ENCODE measurements at places on chromosomes 3 and 15.

- no peak for DNase-seq
Observed at GRCh38 chr15:75622505-75622904, 3.0 kb downstream of the SNUPN start.

- DNase-seq, result no peak
Observed at GRCh38 chr3:12349895-12350811, 61.3 kb downstream of the PPARG start.

GRCh38 chr3:123678108-123678511 lies 93.3 kb upstream of the HACD2 start:
- DNase-seq, result no peak

DNA sequence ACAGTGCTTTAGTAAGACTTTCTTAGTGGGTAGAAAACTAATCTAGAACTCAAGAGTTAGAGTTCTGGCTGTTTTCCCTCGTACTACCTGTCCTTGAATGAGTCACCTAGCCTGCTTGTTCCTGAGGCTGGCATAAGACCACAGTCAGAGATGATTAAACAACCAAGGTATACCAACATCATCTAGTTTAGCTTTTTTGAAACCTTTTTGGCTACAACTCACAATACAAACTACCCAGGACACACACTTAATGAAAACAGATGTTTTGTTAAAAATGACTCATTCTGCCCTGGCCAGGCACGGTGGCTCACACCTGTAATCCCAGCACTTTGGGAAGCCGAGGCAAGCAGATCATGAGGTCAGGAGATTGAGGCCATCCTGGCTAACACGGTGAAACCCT lies 4.6 kb downstream of the MCCC1 start:
- DNase-seq, result no peak

- peak; percentile 28 for DNase-seq
Observed at GRCh38 chr3:142577696-142578328, 721 bp downstream of the ATR start.

DNA sequence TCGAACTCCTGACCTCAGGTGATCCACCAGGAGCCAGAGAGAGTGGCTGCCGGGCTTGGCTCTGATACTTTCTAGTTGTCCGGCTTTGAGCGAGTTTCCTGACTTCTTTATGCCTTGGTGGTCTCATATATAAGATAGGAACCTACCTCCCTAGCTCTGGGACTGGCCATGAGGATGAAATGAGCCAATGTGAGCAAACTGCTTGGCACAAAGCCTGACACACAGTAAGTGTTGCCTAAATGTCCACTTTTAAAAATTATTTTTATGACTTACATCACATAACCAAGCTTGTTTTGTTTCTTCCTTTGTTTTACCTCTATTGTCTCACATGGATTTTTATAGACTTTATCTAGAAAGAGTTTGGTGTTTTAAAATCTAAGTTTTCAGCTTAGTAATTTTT lies 42.1 kb upstream of the CCDC174 start:
- no peak for DNase-seq

DNA sequence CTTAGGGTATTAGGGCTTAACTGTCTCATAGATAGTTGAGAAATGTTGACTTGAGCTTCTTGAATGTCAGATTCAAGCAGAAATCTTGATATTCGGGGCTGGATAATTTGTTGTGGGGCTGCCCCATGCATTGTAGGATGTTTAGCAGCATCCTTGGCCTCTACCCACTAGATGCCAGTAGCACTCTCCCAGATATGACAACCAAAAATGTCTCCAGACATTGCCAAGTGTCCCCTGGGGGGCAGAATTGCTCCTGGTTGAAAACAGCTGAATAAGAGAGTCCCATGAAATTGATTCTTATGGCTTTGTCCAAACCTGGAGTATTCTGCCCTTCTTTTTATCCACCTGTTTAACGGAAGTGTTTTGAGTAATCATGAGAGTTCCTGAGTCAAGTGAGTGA lies 15.9 kb upstream of the LCMT2 start:
- DNase-seq, result no peak

DNA sequence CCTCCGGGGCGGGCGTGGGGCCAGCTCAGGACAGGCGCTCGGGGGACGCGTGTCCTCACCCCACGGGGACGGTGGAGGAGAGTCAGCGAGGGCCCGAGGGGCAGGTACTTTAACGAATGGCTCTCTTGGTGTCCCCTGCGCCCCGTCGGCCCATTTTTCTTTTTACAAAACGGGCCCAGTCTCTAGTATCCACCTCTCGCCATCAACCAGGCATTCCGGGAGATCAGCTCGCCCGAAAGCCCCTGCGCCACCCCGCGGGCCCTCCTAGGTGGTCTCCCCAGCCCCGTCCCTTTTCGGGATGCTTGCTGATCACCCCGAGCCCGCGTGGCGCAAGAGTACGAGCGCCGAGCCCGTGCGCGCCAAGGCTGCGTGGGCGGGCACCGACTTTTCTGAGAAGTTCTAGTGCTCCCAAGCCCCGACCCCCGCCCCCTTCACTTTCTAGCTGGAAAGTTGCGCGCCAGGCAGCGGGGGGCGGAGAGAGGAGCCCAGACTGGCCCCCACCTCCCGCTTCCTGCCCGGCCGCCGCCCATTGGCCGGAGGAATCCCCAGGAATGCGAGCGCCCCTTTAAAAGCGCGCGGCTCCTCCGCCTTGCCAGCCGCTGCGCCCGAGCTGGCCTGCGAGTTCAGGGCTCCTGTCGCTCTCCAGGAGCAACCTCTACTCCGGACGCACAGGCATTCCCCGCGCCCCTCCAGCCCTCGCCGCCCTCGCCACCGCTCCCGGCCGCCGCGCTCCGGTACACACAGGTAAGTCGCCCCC lies at the start of gene THBS1:
TSS of gene THBS1 (plus strand) at position 595 of the 757 bp plus-strand sequence. CDS start 779 bp downstream, outside the sequence.
- no peak for DNase-seq

DNA sequence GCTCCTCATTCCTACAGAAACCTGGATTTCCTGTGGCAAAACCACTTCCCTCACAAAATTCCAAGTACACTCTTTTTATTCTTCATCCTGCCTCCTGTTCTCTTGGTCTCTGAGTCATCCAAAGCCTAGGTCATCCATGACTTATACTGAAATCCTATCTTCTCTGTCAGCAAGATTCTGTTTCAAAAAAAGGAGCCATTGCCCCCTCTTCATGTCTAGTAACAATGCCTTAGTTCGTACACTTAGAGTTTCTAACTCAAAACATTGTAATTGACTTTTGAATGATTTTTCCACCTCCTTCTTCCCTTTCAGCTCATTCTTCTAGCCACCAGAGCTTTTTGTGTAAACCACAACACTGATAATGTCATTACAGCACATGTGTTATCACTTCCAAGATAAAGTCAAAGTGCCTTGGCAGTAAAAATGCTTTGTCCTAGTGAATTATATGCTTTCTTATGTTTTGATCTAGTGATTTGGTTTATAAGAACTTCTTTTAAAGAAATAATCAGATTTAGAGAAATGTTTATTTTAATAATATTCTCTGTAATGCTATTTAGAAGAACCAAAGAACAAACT lies 256.5 kb upstream of the NECTIN3 start:
- DNase-seq, result no peak

DNA sequence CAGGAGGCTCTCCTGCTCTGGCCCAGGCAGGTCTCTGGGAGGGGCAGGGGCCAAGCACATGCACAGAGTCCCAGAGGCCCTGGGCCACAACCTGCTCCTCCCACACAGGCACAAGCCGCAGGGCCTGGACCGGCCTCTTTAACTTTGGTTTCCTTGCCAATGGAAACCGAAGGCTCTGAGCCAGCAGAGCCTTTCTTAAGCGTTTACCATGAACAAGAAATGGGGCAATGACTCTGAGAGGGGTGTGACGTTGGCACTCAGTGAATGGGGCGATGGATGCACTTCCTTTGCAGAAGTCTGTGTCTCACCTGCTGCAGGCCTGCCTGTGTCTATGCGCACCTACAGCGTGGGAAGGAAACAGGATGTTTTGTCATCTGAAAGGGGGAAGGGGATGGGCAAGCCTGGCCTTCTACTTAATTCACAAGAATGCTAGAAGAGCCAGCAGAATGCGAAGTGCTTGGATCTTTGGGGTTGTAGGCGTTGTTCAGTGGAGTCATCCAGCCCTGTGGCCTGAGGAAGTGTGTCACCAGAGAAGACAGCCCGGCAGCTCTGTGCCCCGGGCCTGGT lies 41.8 kb downstream of the IFT122 start:
- peak; percentile 51 for DNase-seq

- DNase-seq, result no peak
Observed at GRCh38 chr3:195896361-195897080, 11.8 kb downstream of the TNK2 start.

DNA sequence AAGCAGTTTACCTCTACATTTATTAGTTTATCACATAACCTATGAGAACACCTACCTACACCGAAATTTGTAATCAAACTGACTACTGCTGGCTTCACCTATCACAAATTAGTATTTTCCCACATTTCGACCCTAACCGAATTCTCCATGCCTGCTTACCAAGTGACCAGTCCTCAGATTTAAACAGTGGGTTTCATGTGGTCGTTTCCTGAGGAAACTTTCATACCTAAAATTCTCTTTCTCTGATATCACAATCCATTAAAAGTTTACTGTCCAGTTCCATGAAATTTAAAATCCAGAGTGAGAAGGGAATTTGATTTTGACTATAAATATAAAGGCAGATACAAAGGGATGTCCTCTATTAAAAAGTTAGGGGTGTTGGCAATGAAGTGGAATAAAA lies 1.9 kb downstream of the PLOD2 start:
- DNase-seq, result no peak

DNA sequence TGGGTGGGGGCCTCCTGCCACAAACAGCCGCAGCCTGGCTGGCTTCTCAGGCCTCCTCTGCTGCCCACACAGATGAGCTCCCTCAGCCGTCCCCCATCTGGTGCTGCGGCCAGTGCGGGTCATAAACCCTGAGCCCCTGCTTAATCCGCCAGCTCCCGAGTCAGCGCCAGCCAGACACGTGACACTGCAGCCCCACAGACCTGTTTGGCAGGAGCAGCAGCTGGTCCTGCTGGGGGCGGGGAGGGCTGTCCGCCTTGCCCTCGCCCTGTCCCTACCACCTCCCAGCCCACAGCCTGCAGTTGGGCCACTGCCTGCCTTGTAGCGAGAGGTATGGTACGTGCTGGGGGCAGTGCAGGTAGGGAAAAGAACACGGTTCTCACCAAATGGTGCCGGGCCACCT lies 86.2 kb downstream of the IQSEC1 start:
- no peak for DNase-seq

- DNase-seq, result no peak
Observed at GRCh38 chr15:35254062-35254461, 169.0 kb upstream of the NANOGP8 start.

DNA sequence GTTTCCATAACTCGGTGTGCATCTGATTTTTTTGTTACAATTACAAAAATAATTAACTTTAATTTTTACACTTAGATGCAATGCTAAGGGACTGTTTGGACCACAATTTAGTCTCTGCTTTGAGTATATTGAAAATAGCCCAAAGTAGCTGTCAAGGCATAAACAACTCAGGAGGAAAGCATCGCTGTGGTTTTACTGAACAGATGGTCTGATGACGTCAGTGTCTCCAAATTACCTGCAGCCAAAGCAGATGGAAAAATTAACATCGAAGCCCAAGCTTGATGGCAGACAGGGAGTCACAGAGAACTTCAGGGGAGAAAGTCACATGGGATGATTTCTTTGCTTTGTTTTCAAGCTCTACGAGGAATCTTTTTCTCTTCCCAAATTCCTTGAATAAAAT lies 83.1 kb upstream of the PLCL2 start:
- no peak for DNase-seq

DNA sequence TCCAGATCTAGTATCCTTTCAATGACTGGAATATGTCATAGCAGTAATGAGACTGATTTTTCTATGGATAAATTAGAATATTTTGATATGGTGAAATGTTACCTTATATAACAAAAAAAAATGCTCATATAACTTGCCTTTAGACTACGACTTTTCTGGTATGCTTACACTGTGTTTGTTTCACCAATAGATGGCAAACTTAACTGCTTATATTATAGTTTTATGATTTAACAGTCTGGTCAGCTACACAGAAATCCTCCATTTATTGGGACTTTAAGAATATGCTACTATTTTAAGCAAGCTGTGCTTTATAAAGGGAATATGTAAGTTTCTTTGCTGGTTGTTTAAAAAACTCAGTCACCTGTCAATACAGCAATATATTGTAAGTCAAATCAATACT lies 205.6 kb downstream of the VGLL3 start:
- no peak for DNase-seq

DNA sequence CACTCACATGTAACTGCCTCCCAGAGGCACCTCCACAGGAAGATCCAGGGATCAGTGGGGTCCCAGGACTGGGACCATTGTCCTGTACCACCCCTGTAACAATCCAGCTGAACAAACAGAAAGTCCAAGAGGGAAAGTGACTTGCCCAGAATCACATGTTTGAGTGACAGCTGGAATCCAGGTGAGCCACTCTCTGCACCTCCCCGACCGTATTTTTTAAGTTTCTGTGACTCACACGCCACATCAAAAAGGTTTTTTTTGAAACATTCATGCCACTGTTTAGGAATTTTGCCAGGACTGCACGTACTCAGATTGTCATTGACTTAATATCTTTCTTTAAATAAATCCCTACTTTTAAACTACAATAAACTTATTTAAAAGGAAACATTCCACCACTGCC lies 9.8 kb upstream of the SLC6A1 start:
- DNase-seq, result no peak

- DNase-seq, result no peak
Observed at GRCh38 chr3:3951071-3951470, 151.8 kb downstream of the LRRN1 start.

DNA sequence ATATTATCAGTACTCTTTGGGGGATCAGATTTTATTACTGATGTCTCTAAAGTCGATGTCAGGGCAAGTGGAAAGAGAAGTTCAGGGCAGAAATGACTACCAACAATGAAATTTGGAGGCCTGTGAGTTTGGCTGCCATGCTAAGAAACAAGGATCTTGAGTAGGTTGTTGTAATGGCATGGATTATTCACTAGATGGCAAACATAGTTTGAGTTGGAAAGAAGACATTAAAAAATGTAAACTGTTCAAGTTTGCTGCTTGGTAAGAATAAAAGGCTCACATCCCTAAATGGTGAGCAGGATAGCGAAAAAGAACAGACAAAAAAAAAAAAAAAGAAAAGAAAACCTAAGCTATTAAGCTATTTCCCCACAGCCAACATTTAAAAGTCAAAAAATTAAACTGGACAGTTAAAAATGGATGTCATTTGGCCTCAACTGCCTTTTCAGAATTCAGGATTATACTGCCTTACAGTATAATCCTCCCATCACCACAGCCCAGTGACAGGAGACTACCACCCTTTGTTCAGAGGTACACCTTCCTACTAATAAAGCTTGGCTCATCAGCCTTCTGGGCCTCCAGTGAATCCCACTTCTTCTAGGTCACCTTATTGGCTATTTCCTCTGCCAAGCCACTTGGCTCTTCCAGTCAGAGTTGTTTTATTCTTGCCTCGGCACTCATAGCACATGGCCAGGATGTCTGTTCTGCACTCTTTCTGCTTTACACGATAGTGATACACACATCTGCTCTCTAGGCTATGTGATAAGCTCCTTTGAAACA lies 163.7 kb downstream of the PLD1 start:
- DNase-seq, result peak; percentile 13

GRCh38 chr15:67843571-67844387 lies 3.9 kb upstream of the RNU6-1 start:
- no peak for DNase-seq

GRCh38 chr15:100559330-100559729 lies 30.6 kb upstream of the CERS3 start:
- no peak for DNase-seq

GRCh38 chr15:57611938-57612337 lies 20.2 kb downstream of the MYZAP start:
- DNase-seq, result no peak

GRCh38 chr3:134134240-134134639 lies 104.5 kb upstream of the SLCO2A1 start:
- DNase-seq, result no peak

- no peak for DNase-seq
Observed at GRCh38 chr3:7874116-7874515, 627.5 kb upstream of the LMCD1 start.

- DNase-seq, result no peak
Observed at GRCh38 chr3:138148503-138148902, 16.3 kb upstream of the A4GNT start.
